Stimulated activated CD4-positive, alpha-beta T cell treated with anti-CD3 and anti-CD28 coated beads, Interleukin-15, amount 100 ng/mL, for 24 hours (primary cell): ENCODE measurements at places on chromosomes 7 and 10.

- DNase-seq: peak; percentile 83
These were observed at the start of gene EPHB6 for GRCh38 chr7:142854372-142855113. Gene EPHB6 (plus strand): TSS chr7:142855076. CDS start chr7:142863228, 8,152 bp downstream.

- no peak for DNase-seq
These were observed at the start of gene ENTPD1 for GRCh38 chr10:95756041-95756761. Gene ENTPD1 (plus strand): TSS chr10:95756163. CDS start chr10:95756240, 77 bp downstream.

DNA sequence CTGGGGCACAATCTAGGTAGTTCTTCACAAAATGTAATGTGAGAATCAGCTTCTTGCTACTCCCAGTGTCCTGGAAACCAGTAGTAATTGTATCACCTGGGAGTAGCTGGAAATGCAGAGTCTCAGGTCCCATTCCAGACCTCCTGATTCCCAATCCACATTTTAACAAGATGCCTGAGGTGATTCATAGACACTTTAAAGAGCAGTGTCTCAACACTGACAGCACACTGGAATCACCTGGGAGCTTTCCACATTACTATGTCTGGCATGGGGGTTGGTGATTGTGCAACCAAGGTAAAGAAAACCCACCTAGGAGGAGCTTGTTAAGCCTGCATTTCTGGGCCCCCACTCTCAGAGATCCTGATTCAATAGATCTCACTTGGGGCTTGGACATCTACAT is 11.1 kb downstream of the DPY19L1 start:
- no peak for DNase-seq

DNA sequence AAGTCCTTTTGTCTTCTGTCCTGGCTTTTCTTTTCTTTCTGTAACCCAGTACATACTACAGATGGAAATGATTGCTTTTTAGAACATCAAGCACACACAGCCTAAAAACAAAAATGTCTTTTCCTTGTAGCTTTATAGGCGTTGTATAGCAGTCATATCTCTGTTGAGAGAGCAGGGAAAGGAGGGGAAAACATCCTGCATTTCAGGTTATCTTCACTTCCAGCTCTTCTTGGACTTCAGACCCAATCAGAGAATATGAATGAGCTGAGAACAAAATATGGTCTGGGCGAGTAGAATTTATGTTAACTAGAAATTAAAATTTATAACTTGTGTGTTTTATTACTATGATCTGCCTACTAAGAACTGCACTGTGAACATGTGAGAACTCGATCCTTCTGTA is 14.7 kb downstream of the TMEM60 start:
- no peak for DNase-seq

DNA sequence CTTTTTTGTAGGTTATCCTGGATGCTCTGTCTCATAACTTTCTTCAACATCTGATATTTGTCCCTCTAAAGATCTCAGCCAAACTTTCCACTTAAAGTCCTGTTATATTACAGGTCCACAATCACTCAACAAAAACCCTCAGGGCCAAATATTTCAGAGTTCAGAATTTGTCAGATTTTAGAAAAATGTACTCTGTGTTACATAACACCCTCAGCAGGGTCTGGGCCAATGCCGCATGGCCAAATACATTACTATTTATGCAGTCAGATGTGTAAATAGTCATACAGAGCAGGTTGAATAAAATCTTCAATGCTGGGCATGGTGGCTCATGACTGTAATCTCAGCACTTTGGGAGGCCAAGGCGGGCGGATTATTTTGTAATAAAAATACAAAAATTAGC is 11.5 kb downstream of the RAB19 start:
- DNase-seq: no peak

DNA sequence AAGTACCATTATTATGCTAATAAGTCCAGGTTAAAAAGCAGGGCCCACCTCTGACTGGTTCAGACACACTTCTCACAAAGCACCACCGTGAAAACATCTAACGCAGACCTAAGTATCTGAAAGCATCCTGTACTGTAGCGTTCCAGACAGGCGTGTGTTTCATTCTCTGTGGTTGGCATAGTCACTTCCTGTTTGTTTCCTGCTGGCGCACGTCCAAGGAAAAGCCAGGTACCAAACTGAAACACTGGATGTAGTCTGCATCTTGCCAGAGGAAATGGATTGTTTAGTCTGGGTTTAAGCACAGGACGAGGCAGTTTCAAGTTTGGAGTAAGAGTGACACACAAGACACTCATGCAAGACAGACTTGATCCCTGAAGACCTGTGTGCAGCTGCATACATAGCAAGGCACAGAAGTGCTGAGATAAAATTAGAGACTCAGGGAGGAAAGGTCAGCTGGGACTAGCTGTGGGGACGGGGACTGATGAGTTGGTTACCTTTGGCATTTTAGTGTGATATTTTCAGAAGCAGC is 23.3 kb downstream of the BPGM start:
- DNase-seq: peak; percentile 79

DNA sequence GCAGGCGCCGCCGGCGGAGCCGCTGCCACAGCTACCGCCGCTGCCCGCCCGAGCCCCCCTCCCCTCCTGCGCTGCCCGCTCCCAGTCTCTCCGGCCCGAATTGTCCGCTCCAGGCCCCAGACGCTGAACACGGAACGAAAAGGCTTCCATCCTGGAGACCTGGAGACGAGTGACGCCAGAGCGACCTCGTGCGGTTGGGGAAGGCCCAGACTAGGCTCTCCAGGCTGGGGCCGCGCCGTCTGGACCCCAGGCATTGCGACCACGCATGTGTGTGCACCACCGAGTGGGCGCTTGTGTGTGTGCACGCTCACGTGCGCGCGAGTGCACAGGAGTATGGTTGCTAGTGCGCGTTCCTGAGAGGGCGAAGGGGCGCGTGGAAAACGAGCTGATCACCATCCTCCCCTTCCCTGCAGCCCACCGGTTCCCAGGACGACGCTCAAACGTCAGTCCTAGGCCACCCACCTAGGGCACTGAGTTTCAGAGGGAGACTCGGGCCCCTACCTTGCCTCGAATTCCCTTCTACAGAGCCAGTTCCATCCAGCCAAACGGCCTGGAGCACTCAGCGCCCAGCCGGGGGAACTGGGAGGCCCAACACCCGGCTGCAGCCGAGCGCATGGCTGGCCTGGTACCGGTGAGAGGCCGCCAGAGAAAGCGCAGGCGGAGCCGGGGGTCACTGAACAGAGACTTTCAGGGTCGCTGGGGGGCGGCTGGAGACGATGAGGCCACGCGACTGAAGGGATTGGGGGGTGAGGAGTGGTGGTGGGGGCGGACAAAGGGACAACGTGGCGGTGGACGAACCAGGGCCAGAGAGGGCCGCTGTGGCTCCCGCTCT is 11.6 kb downstream of the LBX1 start:
- peak; percentile 57 for DNase-seq

- no peak for DNase-seq
These were observed 13.1 kb downstream of the DNAJC1 start for GRCh38 chr10:21990449-21990848.

GRCh38 chr7:81714306-81714705 is 55.5 kb downstream of the HGF start:
- no peak for DNase-seq

GRCh38 chr10:75195035-75195763 is 15.4 kb upstream of the VDAC2 start:
- no peak for DNase-seq

DNA sequence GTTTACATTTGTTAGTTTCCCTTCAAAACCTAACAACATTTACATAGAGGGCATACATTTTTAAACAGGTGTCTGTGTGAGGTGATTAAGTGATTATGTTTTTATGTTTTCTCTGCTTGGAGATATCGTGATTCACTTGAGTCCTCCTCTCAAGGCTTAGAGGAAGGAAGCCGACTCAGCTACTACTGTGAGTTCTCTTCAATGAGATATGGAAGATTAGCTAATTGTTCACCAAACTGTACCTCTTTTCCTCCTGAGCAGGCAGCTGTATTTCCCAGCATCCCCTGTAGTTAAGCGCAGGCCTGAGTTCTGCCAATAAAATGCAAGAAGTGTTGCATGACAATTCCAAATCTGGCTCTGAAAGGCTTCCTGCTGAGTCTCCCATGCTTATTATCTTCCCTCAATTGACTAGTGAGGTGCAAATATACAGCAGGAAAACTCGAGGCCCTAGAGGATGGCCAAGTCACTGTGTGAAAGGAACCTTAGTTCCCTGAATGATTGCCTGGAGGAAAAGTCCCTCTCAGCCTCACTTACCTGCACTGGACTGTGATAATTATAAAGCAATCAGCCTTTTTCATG is 528.7 kb downstream of the GRM8 start:
- DNase-seq: no peak

DNA sequence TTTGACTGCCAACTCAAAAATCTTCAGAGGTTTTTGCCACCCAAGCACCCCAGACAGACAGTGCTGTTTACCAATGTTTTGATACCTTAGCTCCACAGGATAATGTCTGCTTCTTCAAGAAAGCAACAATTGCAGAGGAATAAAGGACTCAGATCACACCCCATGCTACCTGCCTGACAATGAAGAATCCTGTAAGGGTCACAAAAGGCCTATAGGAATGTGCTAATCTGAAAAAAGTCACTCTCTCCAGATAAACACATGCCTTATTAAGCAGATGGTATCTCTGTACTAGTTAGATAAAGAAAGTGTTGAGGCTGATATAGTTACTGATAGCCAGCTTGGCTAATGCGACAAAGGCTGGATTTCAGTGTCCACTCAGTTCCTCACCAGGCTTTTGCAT is 1076.7 kb upstream of the SORCS1 start:
- no peak for DNase-seq

- no peak for DNase-seq
These were observed 4.2 kb downstream of the AHR start for GRCh38 chr7:17302575-17303142.
